Ovary (tissue), 10 donors: ENCODE measurements at places on chromosomes 3 and 15. TPM values are rescaled to one million over a fixed set of nuclear protein-coding genes. Genes with fewer than 3 reads are reported as not detected.

The SEMA7A gene
- 10.1 TPM for total RNA-seq

DNA sequence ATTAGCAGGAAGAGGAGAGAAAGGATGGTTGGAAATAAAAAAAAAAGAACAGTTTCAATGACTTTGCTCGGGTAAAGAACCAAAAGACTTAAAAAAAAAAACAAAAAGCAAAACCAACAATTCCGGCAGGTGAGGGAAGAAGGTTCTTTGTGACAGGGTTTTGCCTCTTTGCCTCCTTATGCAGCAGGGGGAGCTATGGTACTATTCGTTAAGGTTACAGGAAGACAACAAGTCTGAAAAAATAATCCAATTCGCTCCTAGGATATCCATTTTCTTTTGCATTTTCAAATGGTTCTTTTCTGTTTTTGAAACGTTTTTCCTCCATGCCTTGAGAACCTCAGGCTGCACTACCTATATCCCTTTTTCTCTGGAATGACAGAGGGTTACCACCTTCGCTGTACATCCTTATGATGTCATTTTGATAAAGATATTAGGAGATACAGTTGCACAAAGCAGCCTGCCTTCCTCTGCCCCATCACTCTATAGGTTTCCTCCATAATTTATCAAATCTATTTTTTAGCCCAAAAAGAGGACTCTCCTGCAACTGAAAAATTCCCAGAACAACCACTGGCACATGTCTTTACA is 55.0 kb downstream of the CFAP20DC start:
- DNase-seq = no peak

GRCh38 chr3:61531528-61531927 is 29.8 kb upstream of the PTPRG start:
- DNase-seq = no peak

- no peak for DNase-seq
Measured at GRCh38 chr3:56055546-56055945, 412.7 kb downstream of the ERC2 start.

DNA sequence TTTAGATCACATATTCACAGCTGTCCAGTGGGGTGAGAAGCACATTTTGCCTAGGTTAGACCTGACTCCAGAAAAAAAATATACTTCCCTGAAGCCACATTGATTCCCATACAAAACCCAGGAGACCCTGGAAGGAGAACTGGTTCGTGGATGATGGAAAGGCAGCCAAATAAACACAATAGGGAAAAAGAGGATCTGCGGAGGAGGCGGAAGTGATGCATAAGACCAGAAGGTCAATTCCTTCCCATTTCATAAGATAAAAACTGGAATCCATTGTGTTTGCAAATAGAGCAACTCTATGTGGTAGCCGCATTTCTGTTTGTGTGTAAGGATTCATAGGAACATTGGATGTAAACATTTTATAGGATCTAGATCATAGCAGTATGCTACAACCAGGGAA is 781.9 kb upstream of the GRM7 start:
- DNase-seq = no peak

DNA sequence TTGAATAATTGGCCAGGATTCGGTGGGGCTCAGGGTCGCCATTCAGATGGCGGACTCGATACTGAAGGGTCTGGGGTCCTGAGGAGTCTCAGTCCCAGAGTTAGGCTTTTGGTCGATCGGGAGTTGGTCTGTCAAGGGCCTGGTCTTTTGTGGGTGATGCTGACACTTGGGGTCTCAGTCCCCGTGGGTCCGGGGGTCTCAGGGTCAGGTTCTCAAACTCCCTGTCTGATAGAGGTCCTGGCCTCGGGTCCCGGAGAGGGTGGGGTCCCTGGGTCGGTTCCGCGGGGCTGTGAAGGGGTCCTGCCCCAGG is 467 bp downstream of the NCKIPSD start:
- DNase-seq = no peak

- DNase-seq = no peak
Measured at GRCh38 chr3:42755681-42756578, 17.1 kb downstream of the CCDC13 start.

The SYNPR gene
- total RNA-seq = not detected

GRCh38 chr3:114770874-114771273 is 376.2 kb downstream of the ZBTB20 start:
- DNase-seq = no peak

GRCh38 chr3:194837457-194838127 is 151.9 kb downstream of the FAM43A start:
- DNase-seq = no peak

The ZCWPW2 gene
- 1.3 TPM for total RNA-seq
